Activated CD8-positive, alpha-beta memory T cell treated with anti-CD3 and anti-CD28 coated beads, Interleukin-2, amount 10 ng/mL, durations not matched to agents 7 days and 5 days (primary cell): ENCODE measurements at places on chromosomes 1 and 21.

GRCh38 chr1:45488666-45489377 lies 2.1 kb downstream of the TESK2 start:
- DNase-seq: no peak

GRCh38 chr1:56250809-56251208 lies 328.6 kb downstream of the PLPP3 start:
- DNase-seq: no peak

- no peak for DNase-seq
These were observed 46.3 kb upstream of the ATP1B1 start for GRCh38 chr1:169060043-169060722.

GRCh38 chr1:82455342-82455741 lies 654.6 kb downstream of the ADGRL2 start:
- no peak for DNase-seq

DNA sequence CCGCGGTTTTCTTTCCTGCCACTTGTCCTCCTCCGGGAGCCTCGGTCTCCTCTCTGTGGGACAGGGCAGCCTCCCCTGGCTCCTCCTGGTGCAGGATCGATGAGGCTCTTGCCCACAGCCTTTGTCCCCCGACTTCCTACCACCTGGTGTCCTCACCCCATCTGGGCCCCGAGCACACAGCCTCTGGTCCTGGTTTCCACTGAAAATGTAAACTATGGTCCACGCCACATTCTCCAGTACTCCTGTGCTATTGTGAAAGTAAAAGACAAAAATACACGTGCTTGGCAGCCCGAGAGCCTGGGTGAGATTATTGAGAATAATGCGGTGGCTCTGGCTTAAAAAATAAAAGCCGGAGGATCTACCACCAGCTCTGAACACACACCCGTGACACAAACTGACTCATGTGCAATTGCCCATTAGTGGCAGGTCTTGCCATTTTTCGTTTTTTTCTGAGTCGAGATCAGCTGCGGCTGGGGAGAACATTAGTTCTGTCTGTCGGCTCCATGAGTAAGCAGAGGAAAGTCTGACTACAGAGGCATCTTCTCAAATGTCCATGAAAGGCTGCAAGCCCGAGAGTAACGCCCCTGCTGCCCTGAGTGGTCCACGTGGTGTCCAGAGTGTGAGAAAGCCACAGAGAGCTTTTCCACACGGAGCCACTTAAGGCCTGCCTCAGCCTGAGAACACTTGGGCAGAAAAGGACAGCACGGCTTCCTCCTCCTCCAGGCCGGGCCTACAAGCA lies 5.7 kb upstream of the COL6A2 start:
- peak; percentile 26 for DNase-seq

GRCh38 chr1:245577191-245578157 lies 422.7 kb downstream of the KIF26B start:
- no peak for DNase-seq

DNA sequence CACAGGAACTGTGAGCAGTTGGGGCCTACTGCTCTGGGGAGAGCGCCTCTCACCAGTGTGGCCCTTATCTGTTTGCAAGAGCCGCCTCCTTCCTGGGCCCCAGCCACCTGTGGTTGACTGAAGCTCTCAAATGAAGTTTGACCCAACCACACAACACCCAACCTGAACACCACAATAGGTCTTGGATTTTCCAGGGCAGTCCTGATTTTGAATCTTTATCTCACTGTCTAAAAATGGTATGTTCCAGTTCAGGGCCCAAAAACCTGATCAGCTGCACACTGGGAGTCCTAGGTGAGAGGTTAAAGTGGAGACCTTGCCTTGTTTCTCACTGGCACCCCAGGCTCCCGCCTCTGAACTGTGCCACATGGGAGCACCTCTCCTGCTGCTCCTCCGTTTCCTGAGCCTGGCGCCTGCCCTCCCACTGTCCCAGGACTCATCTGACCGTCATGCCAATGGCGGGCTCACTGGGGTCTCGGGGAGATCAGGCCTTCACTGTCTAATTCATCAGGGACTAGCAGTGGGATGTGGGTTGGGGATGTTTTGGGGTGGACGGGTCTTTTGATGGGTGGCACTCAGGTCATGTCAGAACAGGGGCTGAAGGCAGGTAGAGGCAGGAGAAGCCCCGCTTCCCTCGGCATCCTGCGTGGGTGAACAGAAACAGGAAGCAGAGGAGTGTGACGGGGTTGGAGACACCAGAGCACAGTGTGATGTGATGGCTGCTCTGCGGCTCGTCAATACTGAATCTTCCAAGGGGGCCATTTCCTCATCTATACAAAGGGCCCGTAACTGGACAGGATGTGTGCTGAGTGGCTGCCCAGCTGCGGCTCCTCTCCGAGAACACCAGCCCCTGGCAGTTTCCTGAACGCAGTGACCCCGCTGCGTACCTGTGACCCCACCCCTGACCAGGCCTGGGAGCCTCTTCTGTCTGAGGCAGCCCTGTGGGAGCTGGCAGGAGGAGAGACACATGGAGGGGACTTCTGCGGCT lies 59.6 kb upstream of the ITPKB start:
- DNase-seq: peak; percentile 88

- DNase-seq: no peak
These were observed 42.0 kb upstream of the PCBP3 start for GRCh38 chr21:45601551-45601950.

DNA sequence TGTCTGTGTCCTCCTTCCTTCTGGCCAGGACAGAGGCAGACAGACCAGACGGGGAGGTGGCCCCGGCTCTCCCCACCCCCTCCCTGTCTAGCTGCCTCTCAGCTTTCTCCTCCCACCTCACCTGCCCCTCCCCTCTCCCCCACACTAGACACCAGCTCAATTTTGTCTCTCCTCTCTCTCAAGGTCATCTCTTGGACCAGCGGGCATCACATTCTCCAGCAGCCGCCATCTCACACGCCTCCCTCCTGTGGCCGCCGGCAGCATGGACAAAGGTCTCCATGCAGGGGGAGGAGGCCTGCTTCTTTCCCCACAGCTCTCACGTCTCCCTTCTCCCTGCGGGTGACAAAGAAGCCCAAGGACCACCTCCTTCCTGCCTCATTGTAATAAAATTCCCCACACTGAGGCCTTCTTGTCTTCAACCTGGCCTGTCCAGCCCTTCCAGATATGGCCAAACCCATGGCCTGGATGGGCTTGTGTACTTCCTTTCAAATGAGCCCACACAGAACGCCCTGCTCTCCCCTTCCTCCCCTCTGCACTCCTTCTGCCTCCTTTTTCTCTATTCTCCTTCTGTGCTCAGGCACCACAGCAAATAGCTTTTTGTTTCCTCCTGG lies 14.6 kb downstream of the OPTC start:
- no peak for DNase-seq

DNA sequence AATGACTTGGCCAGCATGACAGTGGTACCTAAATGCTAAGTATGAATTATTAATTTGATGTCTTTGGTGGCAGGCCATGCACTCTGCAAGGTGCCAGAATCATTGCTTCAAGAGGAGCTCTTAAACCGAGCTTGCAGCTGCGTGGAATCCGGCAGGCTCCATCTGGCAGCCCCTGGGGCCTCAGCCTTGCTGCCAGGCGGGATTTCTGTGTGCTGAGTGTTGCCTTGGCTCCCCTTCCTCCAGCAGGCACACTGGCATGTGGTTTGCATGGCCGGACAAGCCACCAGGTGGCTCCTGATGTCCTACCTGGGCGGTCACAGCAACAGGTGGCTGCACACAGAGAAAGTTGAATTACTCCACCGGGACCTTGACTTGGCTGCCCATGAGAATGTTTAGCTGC lies 155.4 kb downstream of the URB2 start:
- DNase-seq: no peak

DNA sequence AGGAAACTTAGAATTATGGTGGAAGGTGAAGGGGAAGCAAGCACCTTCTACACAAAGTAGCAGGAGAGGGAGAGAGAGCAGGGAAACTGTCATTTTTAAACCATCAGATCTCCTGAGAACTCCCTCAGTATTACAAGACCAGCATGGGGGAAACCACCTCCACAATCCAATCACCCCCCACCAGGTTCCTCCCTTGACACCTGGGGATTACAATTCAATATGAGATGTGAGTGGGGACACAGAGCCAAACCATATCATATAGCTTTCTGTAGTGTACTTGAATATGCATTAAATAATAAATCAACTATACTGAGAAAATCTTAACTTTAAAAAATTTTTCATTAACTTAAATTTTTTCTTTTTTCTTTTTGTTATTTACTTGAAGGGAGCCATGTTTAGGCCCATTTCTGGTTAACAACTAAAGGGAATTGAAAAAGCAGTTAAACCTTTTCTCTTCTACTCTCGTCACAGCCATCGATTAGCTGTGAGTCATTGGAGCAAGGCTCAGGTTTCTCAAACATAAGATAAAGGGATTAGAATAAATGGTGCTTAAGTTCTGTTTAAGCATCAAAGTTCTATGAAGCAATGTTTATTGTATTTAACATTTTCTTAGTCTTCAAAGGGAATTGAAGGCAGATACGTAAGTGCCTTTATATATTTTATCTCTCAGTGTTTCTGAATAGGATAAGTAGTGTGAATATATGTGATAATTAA lies 72.2 kb upstream of the DPT start:
- DNase-seq: no peak
